ENCODE measurements at places on chromosomes 5 and 9.

DNA sequence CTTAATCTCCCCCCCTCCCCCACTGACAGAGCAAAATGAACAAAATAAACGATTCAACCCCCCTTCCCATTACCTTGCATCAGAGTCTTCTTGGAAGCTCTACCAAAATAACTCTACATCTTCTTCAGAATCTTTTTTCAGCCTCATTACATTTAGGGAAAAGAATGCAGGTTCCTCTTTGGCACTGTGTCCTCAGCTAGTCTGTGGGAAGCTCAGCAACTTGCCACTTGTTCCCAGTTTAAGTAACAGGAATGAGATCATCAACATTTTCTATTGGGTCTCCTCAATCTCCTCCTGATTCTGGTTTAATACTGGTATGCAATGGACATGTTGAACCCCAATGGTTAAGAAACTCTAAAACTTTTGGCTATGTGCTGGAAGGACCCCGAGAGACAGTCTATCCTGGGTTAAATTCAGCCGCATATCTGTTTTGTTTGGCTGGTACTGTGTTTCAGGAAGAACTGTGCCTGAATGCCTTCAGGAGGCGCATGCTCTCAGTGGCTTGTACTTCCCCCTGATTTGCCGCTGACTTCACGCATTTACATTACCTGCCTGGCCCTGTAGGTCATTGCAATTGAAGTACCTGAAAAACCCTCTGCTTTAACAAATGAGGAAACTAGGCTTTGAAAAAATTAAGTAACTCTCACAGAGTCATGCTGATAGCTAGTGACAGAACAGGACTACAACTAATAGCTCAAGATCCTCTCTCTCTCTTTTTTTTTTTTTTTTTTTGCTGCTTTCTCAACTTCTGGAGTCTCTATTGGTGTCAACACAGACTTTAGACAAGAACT is 78.1 kb upstream of the HMHB1 start:
- no peak for DNase-seq

DNA sequence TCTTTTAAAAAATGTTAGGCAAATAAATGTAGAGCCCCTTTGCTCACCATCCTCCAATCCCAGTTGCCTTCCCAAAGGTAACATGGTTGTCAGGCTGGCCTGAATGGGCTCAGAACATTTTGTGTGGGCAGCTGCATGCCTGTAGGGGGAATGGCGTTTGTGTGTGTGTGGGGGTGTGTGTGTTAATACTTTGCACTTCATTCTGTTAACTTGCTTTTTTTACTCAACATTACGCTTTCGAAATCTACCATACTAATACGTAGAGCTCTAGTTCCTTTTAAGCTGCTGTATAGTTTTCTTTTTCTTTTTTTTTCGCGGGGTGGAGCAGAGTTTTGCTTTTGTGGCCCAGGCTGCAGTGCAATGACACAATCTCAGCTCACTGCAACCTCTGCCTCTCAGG is 14.0 kb downstream of the MYOZ3 start:
- no peak for DNase-seq

DNA sequence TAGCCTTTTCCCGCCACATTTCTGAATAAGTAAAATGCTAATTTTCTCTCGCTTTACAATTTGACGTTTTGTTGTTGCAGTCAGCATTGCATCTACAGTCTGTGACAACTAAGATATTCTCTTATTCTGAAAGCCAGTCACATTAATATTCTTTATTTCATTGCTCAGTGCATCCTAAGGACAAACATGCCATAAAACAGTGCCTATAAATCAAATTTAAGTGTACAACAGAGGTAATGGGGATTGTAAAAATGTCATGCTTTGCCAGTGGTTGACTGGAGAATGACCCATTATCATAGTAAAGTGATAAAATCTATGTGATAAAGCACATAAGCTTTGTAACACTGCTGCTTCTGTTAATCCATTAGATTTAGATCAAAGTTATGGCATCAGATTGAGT is 1850.0 kb upstream of the ACO1 start:
- no peak for DNase-seq

DNA sequence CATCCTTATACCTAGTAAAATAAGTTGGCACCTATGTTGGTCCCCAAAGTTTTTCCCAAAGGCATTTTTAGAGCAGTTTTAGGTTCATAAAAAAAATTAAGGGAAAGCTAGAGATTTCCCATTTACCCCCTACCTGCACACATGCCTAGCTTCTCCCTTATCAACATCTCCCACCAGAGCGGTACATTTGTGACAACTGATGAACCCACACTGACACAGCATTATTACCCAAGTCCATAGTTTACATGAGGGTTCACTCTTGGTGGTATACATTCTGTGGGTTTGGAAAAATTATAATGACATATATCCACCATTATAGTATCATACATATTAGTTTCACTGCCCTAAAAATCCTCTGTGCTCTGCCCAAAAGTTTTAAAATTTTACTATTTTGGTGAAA is 12.0 kb downstream of the RAD1 start:
- DNase-seq = no peak

- DNase-seq = no peak
These were observed 888.8 kb downstream of the CDH18 start for GRCh38 chr5:19099195-19099594.

- no peak for DNase-seq
These were observed 40.2 kb downstream of the SUB1 start for GRCh38 chr5:32625547-32625946.

DNA sequence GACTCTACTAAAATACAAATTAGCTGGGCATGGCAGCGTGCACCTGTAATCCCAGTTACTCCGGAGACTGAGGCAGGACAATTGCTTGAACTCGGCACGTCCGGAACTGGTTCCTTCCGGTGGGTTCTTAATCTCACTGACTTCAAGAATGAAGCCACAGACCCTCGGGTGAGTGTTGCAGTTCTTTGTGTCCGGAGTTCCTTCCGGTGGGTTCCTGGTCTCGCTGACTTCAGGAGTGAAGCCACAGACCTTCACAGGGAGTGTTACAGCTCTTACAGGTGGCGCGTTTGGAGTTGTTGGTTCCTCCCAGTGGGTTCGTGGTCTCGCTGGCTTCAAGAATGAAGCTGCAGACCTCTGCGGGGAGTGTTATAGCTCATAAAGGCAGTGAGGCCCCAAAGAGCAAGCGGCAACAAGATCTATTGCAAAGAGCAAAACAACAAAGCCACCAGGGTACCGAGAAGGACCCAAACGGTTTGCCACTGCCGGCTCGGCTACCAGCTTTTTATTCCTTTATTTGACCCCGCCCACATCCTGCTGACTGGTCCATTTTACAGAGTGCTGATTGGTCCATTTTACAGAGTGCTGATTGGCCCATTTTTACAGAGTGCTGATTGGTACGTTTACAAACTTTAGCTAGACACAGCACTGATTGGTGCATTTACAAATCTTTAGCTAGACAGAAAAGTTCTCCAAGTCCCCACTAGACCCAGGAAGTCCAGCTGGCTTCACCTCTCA is 28.6 kb upstream of the SLC6A19 start:
- no peak for DNase-seq

DNA sequence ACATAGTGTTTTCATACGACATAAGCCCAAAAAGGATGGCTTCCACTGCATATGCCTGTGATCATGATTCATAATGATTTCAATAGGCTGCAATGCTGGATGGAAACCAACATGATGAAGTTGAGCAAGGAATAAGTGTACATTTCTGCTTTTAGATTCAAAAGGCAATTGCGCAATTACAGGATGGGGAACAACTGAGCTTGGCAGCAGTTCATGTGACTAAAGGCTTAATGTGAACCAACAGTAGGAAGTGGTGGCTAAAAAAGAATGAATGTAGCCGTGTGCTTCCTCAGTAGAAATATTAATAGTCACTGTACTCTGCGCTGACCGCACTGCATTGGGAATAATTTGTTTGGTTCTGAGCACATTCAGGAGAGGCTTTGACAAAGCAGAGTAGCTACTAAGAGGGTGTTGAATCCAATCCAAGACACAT is 51.2 kb downstream of the SLC1A3 start:
- DNase-seq = no peak

- DNase-seq = no peak
These were observed 300.5 kb downstream of the DEPDC1B start for GRCh38 chr5:60399507-60399906.

DNA sequence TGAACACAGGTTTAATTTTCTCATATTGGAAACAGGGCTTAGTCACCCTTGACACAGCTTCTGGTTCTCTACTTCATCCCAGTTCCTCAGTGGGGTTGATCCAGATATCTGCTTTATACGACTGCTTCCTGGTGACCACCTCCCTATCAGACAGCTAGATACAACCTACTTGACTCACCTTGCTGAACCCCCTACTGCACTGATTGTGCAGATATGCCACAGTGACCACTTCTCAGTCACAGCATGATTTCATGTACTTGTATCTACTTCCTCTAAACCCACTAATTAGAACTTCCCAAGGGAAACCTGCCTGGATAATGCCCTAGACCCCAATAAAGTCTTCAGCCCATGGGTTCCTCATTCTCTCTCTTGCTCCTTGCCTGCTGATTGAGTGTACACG is 18.4 kb upstream of the RFK start:
- no peak for DNase-seq

DNA sequence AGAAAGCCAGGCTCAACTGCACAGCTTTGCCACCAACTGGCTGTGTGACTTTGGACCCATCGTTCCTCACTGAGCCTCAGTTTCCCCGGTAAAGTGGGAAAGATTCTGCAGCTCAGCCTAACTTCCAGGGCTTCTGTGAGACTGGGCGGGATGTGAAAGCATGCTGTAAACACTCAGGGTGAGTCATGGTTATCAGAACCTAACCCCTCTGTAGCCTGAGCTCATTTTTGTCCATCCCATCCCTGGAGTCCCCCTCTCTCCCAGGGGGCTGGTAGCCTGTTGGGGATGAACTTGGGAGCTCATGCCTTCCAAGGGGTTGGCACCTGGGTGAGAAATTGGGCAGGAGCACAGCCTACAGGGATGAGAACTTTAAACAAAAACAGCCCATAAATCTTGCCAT is 2.3 kb downstream of the CCDC69 start:
- DNase-seq = no peak

Measured in activated effector memory CD4-positive, alpha-beta T cell treated with Interleukin-2 at 50 U/mL for 16 hours (primary cell).